Activated naive CD4-positive, alpha-beta T cell treated with anti-CD3 and anti-CD28 coated beads, Interleukin-2, amount 50 U/mL, for 16 hours (primary cell): ENCODE measurements at places on chromosomes 2 and 18.
A peak's percentile ranks its signal among the peaks of the same experiment; 100 is the strongest.

- DNase-seq = no peak
Observed at GRCh38 chr2:154527962-154528361, 170.5 kb upstream of the KCNJ3 start.

DNA sequence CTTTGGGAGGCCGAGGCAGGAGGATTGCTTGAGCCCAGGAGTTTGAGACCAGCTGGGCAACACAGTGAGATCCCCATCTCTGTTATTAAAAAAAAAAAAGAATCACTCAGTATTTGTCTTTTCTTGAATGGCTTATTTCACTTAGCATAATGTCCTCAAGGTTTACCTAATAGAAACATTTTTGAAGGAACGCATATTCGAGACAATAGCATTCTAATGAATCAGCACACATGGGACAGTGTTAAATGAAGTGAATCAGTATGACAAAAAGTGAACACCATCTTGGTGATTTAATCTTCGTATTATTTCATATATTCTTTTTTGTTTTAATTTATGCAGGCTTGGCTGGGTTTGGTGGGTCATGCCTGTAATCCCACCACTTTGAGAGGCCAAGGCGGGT, 44.7 kb downstream of the WIPF1 start:
- DNase-seq = no peak

GRCh38 chr2:132881546-132881945, 211.5 kb upstream of the LYPD1 start:
- no peak for DNase-seq

GRCh38 chr2:237137626-237138323, 52.1 kb downstream of the COPS8 start:
- no peak for DNase-seq

- peak; percentile 17 for DNase-seq
Observed at GRCh38 chr2:68709421-68709911, 25.1 kb upstream of the ARHGAP25 start.

DNA sequence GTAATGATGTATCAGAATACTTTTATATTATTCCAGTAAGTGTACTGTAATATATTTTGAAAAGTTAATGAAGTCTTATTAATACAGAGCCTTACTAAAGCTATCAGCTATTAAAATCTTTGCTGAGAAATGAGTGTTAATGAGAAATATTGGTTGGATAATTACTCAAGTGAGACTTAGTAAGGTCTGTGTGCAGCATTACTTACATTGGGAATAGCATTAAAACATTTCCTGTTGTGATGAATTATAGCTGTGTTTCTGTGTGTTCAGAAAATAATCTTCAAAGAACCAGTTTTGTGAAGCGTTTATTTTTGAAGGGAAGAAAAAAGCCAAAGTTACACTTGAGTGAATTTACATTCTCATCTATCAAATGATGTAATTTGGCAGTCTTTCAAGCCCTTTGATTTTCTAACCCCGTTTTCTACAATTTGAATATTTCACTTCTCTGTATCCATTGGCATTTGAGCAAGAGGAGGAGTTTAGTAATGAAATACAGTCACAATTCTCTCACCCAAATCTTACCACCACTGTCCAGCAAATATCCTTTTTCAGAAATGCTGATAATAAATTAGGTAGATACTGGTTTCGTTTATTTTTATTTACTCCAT, 123.5 kb upstream of the BOD1L2 start:
- DNase-seq = no peak

GRCh38 chr2:188078534-188078933, 213.1 kb upstream of the GULP1 start:
- no peak for DNase-seq

GRCh38 chr2:223123855-223124610, 72.0 kb downstream of the KCNE4 start:
- DNase-seq = no peak

GRCh38 chr18:47485221-47485797, 233.8 kb upstream of the SKOR2 start:
- DNase-seq = no peak

- DNase-seq = no peak
Observed at GRCh38 chr2:240643093-240643810, 18.0 kb downstream of the GPR35 start.

GRCh38 chr2:96085541-96086355, 30.6 kb downstream of the ADRA2B start:
- DNase-seq = no peak

DNA sequence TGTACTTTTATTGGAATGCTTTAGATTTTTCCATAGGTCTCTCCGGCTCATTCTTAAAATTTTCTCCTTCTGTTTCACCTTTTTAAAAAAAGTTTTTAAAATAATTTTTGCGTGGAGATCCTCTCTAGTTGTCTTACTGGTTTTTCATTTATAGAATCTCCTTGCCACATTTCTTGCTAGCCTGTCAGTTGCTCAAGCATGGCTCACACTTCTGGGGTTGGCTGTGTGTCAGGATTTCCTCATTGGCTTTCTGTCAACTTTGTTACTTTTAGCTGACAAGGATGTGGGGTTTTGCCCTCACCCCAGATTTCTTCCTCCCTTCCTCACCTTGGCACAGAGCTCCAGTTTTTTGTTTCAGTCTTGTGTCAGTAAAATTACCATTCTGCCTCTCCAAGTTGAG, 124.6 kb downstream of the ZNF407 start:
- no peak for DNase-seq

GRCh38 chr2:55400332-55400731, 19.3 kb downstream of the CCDC88A start:
- DNase-seq = no peak

DNA sequence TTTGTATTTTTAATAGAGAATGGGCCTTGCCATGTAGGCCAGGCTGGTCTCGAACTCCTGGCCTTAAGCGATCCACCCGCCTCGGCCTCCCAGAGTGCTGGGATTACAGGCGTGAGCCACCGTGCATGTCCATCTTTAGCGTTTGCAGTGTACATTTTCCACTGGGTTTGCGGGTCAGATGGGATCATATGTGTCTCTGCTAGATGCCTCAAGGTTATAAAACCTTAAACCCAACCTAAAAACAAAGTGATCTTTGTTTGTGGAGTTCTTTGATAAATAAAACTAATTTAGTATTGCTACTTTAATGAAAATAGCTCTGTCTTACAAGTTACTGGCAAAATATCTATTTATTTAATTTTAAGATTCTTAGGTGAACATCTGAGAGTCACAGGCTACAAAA, 13.1 kb upstream of the ALPG start:
- no peak for DNase-seq

- DNase-seq = no peak
Observed at GRCh38 chr2:178412047-178412446, 38.9 kb downstream of the PRKRA start.

- DNase-seq = peak; percentile 28
Observed at GRCh38 chr2:240819858-240820606, at the start of gene KIF1A. KIF1A (minus strand) TSS chr2:240820219; CDS start chr2:240797752, 22,467 bp downstream.

DNA sequence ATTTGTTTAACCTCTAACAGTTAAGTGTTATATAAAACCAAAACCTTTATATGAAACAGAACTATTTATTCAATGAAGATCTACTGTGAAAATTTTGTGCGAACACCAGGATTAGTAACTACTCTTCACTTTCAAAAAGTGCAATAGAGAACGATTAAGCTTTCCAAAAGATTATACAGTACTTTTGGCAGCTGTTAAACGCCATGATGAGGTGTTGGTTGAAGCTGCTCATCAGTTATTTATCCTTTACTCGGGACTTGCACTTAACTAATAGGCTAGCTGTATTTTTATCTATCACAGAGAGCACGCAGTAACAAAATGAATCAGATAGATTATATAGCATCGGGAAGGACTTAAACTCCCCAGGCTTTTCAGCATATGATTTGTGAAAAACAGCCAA, 113.6 kb downstream of the GCA start:
- DNase-seq = no peak

- DNase-seq = no peak
Observed at GRCh38 chr2:113077921-113078320, 10.2 kb downstream of the IL1F10 start.

DNA sequence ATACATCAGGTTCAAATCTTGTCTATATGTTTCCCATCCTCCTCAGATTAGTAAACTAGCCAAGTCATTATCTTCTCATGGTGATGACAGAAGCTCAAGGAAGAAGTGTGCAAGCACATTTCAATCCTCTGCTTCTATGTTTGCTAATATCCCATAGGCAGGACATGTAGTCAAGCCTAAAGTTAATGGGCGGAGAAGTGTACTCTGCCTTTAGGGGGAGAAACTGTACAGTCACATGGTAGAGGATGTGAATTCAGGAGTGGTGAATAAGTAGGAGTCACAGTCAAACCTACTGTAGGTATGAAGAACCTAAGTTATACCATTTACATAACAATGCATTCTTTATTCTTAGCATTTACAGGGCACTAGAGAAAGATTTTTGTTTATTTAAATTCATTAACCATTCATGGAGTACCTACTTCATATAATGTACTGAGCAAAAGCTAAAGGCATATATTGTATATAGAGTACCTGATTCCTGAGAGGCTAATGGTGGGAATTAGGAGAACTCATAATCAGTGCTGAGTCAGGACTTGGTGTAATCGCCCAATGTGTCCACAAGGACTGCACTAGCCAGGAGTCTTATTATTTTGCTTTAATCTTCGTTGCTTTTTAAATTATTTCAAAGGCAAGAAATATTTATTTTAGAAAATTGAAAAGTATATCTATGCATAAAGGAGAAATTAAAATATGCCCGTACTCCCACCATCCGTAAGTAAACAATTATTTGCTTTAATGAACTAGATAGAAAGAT, 394.3 kb upstream of the ETAA1 start:
- DNase-seq = no peak

DNA sequence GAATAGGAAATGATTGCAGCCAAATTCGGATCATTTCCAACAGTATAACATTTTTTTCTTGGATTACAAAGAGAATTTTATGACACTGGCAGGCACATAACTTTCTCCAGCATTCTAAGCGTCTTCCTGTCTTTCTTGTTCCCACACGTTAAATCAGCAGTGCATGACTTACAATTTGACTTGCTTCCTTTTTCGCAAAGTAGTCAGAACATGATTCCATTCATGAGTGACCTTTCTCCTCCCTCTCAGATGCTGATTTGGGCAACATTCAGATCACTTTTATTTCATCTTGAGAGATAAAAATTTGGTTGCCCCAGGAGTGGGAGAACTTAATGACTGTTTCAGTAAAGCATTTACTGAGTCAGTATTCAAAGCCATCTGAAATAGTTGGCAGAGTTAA, 858.7 kb upstream of the ACVR2A start:
- no peak for DNase-seq

GRCh38 chr2:217060951-217061547, 201.2 kb upstream of the TNP1 start:
- no peak for DNase-seq

DNA sequence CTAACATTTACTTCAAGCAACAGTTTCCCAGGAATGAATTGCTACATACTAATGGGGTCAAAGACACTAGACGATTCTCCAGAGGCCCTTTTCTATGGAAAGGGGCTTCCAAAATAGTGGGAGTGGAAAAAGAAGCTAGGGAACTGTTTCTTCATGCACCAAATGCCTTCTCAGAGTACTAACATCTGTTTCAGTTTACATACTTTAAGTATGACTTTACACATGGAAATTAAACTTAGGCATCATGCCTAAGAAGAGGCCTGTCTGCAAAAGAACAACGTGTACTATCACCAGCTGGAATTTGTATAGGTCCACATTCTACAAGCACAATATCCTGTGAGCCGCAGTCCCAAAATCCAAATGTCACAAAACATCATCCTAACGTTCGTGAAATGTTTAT, 29.4 kb upstream of the WDR75 start:
- DNase-seq = no peak

DNA sequence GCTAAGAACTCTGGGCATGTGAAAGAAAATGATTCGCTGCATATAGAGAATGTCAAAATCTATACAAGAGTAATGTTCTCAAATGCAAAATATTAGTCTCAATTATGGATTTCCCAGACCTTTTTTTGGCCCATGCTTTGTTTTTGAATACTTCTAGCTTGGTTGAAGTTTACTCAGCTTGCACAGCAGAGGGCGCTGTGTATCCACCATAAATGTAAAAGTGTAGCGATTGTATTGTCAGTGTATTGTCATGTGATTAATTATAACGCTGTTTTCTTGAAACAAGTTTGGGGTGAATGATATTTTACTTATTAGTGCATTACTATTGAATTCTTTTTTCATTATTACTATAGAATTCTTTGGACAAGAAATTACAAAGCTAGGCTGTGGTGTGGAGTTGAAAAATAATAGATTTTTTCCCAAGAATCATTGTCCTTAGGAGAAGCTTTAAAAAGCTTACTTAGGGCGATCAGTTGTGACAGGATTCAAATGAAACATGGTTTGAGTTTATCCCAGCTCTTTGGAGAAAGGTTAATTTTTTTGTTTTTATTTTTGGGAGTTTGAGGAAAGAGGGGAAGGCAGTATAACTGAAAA, 98.3 kb downstream of the PIK3C3 start:
- peak; percentile 56 for DNase-seq

DNA sequence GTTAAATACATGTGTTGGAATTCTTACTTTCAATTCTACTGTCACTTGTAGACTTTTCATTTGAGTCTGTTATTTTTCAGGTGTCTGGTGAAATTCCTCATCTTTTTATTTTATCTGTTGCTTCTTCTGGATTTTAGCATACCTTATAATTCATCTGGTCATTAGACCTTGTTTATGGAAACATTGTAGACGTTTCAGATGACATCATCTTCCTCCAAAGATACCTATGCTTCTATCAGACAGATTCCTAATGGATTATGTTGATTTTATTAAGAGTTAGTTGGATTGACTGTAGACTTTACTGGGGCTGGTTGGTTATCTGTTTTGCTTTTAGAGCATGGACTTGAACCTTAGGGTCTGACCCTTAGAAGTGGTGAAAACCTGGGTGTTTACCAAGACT, 15.3 kb upstream of the MFSD2B start:
- no peak for DNase-seq

DNA sequence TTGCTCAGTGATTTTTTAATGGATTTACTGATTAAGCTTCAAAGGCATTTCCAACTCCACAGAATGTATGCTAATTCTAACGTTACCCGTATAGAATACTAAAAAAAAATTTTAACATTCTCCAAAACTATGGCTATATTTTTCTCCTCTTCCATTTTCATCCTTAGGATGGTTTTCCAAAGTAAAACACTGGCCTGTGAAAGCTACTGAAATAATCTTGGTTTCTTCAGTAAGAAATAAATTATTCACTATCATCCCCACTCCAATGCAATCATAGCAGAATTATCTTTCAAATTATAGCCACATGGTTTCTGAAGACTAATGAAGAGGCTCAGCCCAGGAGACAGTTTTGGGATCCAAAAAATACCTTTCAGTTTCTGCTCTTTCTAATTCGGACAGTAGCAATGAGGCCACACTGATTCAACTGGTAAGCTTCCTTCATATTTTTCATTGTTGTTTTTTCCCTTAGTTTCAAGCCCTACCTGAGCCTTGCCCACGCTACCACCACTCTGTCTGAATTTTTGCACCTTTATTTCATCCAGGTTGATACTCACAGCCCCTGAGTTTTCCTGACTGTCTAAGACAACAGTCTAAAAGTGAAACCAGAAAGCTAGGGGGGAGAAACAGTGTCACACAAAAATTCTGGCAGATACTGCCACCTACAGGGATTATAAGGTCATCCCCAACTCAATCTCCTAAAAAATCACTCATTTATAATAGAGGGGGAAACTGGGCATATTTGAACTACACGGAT, 887.9 kb downstream of the NRXN1 start:
- no peak for DNase-seq

- no peak for DNase-seq
Observed at GRCh38 chr2:8436585-8436984, 245.3 kb upstream of the ID2 start.

- DNase-seq = no peak
Observed at GRCh38 chr2:163191372-163191771, 352.8 kb upstream of the KCNH7 start.

GRCh38 chr2:54107903-54108615, 7.4 kb upstream of the ACYP2 start:
- no peak for DNase-seq
